C1 segment of cervical spinal cord (tissue), 14 donors: ENCODE measurements at places on chromosomes 3 and 15.

- DNase-seq = no peak
Measured at GRCh38 chr3:36653095-36653494, 111.3 kb downstream of the DCLK3 start.

DNA sequence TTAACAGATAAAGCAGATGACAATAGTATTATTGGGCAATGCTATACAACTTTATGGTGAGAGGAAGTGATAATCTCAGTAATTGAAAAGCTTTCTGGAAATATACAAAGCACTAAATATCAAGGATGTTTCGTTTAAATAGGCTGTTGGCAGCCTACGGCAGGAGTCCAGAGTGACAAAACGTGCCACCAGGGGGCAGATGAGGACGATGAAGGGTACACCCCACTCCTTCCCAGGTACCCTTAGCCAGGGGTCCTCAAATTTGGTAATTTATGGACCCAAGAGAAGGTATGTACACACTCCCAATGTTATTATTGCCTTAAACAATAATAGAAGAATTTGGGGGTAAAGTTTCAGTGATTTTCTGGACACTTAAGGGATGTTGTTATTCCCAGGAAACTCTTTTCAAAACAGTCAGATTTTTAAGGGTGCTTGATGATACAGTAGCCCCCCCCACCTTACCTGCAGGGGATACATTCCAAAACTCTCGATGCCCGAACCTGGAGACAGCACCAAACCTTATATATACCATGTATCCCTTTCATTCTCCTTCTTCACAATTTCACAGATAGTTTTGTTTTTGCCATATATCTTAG, 1.4 kb upstream of the MAGEL2 start:
- DNase-seq = no peak

DNA sequence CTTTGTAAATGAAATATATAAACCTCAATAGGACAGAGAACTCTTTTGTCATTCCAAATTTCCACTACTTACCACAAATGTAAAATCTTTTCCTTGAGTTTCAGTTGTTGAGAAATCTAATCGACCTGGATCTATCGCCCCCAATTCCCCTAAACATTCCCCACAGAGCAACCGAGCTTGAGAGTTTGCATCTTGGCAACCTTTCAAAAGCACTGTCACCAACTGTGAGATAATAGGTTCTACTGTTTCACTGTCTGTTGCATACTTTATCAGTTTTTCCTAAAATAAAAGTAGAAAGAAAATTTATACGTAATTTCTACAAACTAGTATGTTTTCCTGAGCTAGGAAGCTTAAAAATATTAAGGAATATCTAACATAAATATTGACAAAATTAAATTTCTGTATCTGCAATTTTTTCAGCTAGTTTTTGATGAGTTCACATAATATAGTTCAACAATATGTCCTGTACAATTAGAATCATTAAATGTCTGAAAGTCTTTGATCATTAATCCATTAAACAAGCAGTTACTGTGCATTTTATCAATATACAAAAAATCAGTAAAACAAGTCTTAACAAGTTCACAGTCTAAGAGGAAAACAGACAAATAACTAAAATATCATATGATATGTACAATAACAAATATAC, 54.5 kb downstream of the ATR start:
- DNase-seq = no peak

GRCh38 chr3:61847784-61848462, 286.6 kb downstream of the PTPRG start:
- no peak for DNase-seq

DNA sequence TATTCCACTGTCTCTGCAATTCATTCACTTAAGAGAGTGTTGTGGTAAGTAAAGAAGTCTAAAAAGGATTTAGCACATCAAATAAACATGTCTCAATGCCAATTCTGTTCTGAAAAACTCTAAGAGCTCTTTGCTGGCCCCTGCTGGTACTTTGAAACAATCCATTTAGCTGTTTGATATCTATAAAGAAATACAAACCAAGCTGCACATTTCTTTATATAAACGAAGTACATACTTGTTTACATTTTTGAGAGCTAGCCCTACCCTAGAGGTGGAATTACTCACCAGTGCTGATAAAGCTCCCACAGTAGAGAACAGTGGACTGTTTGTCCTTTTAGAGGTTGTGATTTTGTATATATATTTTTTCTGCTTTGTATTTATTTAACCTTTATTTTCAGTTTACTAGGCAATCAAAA, 75.5 kb downstream of the NEDD4 start:
- DNase-seq = no peak

- DNase-seq = no peak
Measured at GRCh38 chr3:39349080-39349479, 19.6 kb downstream of the CCR8 start.

DNA sequence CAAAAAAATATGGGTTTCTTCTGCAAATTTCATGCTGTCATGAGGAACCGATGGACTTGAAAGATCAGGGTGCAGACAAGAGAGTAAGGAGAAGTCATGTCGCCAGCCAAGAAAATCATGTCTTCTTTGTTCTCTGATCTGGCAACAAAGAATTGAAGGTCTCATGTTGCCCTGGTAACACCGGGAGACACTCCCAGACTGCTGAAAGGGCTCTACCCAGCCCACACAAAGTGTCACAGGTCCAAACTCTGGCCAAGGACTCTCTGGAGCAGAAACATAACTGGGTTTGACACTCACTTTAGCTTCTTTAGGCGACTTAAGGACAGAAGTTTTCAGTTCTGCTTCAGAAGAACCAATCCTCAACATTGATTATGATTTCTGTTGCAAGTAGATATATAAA, 42.9 kb downstream of the SIDT1 start:
- no peak for DNase-seq

DNA sequence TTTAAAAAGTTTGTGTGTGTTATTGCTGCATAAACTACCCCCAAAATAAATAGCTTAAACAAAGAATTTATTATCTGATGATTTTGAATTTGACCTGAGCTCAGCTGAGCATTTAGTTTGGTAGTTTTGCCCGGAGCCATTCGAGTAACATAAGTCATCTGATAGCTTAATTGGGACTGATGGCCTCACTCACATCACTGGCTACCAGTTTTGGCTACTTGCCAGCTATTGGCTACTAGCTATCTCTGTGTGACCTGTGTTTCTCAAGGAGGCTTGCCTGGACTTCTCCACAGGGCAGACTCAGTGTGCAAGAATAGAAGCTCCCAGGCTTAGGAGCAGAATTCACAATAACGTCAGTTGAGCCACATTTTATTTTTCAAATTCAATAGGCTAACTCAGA, 9.0 kb downstream of the CNTN3 start:
- DNase-seq = no peak

DNA sequence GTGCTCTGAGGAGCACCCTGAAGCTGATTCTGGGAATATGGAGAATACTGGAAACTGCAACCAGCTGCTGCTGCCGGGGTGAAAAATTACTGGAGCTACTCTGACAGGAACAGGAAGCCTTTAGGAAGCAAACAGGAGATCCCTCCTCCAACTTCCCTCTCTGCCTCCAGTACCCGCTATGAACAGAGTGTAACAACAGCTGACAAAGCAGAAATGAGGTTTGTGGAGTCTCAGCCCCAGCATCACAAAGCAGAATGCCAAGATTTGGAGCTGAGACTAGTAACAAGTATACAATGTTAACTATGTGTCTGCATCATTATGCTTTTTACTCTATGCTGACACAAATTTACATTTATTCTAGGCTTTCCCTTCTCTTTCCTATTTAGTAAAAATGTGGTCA, 22.7 kb upstream of the PIAS1 start:
- no peak for DNase-seq

DNA sequence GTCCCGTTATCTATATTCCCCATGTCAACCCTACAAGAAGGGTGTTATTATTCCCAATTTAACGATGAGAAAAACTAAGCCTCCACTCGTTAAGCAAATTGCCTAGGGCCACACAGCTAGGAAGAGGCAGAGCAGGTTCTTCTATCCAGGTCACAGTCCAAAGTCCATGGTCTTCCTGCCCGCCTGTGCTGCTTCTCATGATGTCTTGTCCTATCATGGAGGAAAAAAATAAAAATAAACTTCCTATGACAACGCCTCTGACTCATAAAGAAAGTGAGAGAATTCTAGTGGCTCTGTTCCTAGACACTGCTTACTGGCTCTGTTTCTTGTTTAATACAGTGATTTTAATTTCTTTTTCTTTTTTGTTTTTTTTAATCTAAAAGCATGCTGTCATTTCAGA, 9.7 kb downstream of the COL8A1 start:
- DNase-seq = no peak

DNA sequence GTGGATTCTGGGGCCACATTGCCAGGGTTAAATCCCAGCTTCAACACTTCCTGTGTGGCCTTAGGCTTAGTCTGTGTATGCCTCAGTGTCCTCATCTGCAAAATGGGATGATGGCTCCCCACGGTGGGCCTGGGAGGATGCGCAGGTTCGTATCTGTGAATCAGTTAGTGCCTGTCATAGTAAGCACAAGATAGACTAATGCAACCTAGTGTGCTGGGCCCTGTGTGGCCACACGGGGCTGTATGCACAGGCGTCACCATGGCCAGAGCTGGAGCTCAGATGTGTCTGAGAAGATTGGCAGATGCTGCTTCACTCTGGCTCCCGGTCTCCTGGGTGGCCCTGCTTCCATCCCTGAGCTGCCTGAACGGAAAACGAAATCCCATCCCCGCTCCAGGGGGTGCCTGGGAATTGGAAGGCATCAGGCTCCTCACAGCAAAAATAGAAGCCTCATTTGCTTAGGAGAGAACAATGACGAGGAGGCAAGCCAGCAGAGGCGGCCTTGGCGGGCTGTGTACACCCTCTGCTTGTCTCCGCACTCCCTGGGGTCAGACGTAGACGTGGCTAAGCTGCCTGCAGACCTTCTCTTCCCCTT, 103.6 kb downstream of the APBA2 start:
- peak; percentile 75 for DNase-seq

GRCh38 chr15:81921163-81921562, 124.7 kb downstream of the MEX3B start:
- DNase-seq = no peak

- no peak for DNase-seq
Measured at GRCh38 chr3:195139091-195139875, 131.7 kb downstream of the XXYLT1 start.

DNA sequence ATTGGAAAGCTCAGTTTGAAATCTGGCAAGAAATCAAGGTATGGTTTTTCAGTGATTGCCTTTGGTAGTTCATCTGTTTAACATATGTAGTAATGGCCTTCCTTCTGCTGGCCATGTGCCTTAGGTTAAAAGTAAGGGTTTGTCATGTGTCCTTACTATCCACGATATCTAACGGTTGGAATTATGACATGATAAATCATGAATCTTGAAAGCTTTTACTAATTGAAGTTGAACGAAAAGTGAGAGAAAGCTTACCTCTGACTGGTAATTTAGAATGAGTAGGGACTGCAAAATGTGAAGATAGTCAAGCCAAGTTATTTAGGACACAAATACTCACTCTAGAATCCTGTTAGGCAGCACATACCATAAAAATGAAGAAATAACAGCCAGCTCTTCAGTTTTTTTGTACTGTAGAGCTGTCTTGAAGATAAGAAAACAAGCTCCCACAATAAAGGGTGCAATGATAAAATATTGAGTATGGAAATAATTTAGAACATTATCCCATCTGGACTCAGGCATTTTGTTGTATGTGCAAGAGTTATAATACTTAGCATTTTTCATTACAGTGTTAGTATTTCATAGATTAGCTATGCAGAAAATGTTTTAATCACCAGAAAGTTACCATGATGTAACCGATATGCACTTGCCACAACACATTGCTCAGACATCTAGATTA, 303.4 kb downstream of the ZNF385D start:
- DNase-seq = no peak

DNA sequence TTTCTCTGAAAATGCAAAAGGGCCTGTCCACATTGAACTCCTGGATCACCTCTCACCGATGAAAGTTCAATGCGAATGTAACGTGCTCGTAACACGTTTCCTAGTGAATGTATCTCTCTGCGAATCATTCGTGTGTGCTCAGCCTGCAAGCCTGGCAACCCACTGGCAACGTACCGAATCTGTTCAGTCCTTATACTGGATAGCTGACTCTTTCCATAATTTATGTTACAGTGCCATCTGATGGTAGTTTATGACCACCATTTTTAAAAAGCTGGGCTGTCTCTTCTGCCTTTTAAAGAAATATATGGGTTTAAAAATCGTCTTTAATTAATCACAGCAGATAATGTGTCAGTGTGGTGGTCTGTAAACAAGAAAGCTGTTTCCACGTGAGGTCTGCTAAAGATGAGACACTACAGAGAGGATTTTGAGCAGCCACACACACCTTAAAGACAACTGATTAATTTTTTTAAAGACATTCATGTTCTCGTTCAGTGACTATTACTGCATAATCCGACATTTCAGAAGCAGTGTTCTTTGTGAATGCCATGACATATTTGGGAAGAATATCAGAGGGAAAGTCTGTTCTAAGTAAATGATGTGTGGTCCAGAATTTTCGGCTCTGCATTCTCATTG, 69.4 kb upstream of the FOXP1 start:
- DNase-seq = no peak

DNA sequence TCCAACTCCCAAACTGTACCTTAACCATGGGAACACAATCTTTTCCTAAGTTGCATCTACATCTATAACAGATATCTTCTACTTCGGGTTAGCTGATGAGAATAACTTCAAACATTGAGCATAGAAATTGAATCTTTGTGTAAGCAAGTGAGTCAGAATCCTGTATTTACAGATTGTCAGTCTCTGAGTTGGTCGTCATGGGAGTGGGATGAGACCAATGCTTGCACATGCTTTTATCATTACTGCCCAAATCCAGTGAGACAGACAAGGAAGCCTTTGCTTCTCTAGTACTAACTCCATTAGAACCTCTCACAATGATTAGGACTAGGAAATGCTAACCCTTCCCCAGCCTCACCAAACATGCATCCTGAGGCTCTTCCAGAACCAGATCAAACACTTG, 587.1 kb upstream of the ZNF717 start:
- no peak for DNase-seq

DNA sequence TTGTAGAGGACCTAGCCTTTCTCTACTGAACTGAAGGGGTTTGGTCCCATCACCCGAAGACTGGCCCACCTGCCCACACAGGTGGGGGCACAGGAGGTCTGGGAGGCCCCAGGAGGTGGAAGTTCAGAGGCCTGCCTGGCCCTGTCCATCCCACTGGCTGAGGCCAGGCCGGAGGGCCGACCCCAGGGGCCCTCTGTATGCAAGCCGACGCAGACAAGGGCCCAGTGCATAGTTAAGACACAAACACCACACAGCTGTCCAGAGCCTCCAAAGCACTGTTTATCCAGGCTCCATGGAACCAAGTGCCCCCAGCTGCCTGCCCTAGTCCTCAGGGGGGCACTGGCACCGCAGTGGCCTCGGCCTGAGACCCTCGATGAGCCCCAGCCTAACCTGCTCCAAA, 26.7 kb downstream of the SNX33 start:
- DNase-seq = no peak

GRCh38 chr3:159766563-159767185, 222.0 kb upstream of the IL12A start:
- peak; percentile 36 for DNase-seq

GRCh38 chr15:39300451-39301153, 280.3 kb upstream of the THBS1 start:
- DNase-seq = no peak

DNA sequence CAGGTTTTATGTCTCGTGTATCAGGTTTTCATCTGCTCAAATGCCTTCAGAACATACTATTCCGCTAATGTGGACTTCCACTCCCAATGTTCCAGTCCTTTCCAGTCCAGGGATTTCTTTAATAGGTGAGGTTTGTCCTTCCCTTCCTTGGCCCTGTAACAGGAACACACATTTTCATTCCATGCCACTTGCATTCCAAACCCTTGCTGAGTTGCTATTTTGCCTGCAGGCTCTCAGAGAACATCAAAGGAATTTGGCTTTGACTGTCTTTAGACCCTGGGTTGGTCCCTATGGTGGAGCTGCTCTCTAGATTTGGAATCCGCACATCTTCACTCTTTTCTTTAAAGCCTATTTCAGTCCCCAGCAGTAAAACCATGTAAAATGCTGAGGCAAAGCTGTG, 12.3 kb upstream of the ALCAM start:
- no peak for DNase-seq
